Parietal lobe (tissue), 2 donors: ENCODE measurements at places on chromosomes 6 and 20. TPM values are rescaled to one million over a fixed set of nuclear protein-coding genes. Genes with fewer than 3 reads are reported as not detected.

Gene APCDD1L
- total RNA-seq = not detected

Gene SSTR4
- not detected for total RNA-seq

Gene MAP1LC3A
- 57.6 TPM for total RNA-seq

Gene NNAT
- 333 TPM for total RNA-seq

Gene GTSF1L
- not detected for total RNA-seq

Gene ZNF311
- 8.1 TPM for total RNA-seq

Gene ADGB
- 0.31 TPM for total RNA-seq

Gene IL17F
- not detected for total RNA-seq

Gene CDH4
- total RNA-seq = 44.4 TPM

Gene ZNF831
- total RNA-seq = not detected

Gene TMEM170B
- total RNA-seq = 56.0 TPM

Gene SLC24A3
- total RNA-seq = 16.0 TPM

Gene SNAP91
- total RNA-seq = 135 TPM

Gene NHLRC1
- 3.1 TPM for total RNA-seq

Gene KHDC1L
- total RNA-seq = not detected

Gene DEFB112
- total RNA-seq = not detected

Gene OGFR
- 26.9 TPM for total RNA-seq

Gene PHIP
- total RNA-seq = 102 TPM

Gene SPATS1
- not detected for total RNA-seq

Gene RAET1G
- total RNA-seq = not detected

Gene HSPA12B
- 3.4 TPM for total RNA-seq

Gene BMP5
- 0.94 TPM for total RNA-seq

Gene TREM2
- total RNA-seq = 6.6 TPM

Gene TFAP2A
- total RNA-seq = not detected

Gene GDAP1L1
- 121 TPM for total RNA-seq

Gene STX11
- 0.31 TPM for total RNA-seq

Gene RIMS1
- 242 TPM for total RNA-seq

Gene RBL1
- total RNA-seq = 25.0 TPM

Gene JPH2
- not detected for total RNA-seq

Gene IDH3B
- 64.2 TPM for total RNA-seq

Gene NUDT3
- 146 TPM for total RNA-seq

Gene GJA1
- total RNA-seq = 17.5 TPM

Gene DST
- 609 TPM for total RNA-seq

Gene RSPH9
- 6.9 TPM for total RNA-seq

Gene TBPL1
- 25.7 TPM for total RNA-seq

Gene COL9A3
- 27.9 TPM for total RNA-seq

Gene C20orf144
- 0.31 TPM for total RNA-seq

Gene HLA-DRB1
- total RNA-seq = 1.6 TPM

Gene RNF182
- total RNA-seq = 71.1 TPM
